HT-29 (cell line): ENCODE measurements at places on chromosomes 1 and 21.

- peak; percentile 7 for DNase-seq
Measured at GRCh38 chr1:246837418-246838117, 94.2 kb downstream of the AHCTF1 start.

- DNase-seq = no peak
Measured at GRCh38 chr1:112040891-112041740, 51.6 kb upstream of the KCND3 start.

GRCh38 chr1:53588053-53588779 lies 129.0 kb downstream of the DMRTB1 start:
- no peak for DNase-seq

DNA sequence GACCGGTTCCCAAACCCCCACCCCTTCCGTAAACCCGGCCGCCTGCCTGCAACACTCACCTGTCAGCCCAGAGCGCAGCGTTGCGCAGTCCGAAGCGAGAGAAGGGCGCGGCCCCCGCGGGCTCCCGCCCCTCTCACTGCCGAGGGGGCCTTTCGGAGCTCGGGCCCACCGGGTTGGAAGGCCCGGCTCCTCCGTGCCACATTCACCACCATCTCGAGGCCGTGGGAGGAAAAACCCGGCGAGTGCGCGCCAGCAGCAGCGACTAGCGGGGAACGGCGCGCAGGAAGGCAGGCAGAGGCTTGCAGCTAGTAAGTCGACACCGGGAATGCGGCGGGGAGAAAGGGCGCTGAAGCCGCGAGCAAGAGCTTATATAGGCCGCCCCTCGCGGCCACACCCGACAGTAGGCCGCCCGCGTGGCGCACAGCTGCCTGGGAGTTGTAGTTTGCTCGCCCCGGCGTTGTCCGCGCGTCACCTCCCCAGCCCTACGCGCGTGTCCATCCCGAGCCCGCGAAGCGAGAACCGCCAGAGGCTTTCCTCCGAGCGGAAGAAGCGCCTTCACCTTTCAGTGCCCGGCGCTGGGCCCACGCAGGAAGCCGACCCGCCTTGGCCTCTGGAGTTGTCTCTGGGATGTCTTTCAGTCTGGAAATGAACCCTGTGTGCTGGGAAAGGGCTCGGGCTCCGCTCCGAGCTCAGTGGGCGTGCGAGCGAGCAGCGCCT lies 10.4 kb upstream of the RAB42 start:
- peak; percentile 94 for DNase-seq

DNA sequence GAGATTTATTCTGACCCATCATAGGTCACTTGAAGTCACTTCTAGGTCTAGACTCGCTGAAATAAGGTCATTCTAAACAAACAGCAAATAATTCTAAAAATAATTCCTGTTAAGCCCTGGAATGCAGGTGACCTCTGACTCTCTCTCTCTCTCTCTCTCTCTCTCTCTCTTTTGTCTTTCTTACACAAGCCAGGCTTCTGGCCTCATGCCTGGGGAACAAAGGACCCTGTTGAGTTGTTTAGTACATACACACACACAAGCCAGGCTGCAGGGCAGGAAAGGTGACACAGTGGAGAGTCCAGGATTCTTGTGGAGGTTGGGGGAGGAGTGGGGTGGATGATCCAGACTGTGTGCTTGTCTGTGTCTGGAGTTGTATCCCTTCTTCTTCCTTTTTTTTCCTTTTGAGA lies 4.0 kb upstream of the MEX3A start:
- no peak for DNase-seq

GRCh38 chr1:17113963-17114362 lies 5.3 kb downstream of the PADI2 start:
- DNase-seq = no peak

GRCh38 chr1:112934577-112934976 lies 21.4 kb downstream of the SLC16A1 start:
- DNase-seq = no peak

GRCh38 chr1:118077331-118078045 lies 107.5 kb downstream of the SPAG17 start:
- DNase-seq = peak; percentile 56

DNA sequence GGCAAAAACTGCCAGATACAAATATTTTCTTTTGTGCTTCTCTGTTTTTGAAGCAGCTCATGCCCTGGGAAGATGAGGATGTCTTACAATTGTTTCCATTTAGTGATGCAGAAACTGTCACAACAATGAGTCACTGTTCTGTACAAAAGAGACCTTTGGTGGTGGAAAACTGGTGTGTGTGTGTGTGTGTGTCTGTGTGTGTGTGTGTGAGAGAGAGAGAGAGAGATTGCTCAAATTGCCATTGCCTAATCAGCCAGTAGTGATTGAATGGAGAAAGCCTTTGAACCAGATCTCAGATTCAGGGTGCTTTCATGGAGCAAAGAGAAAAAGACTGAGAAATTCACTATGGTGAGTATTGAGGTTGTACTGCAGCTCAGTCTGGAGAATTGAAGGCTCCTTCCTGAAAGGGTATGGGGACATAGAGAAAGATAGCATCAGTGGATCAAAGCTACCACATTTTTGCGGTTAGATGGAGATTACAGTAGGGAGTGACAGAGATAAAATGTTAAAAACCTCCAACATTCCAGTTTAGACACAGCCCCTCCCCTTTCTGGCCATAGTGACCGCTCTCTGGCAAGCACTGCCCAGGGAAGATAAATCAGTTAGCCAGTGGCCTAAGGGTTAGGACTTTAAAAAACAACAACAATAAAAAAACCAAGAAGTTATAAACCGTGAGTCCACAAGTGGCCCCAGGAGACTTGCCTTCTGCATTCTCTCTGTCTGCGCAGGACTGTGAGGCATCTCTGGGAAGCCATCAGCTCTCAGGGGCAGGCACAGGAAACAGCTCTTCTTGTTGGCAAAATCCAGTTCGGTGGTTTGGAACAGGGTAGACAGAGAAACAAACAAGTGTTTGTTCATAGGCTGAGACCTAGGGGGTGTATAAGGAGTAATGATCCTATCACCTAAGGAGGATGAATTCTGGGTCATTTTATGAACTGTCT lies 406.5 kb downstream of the DUSP10 start:
- peak; percentile 2 for DNase-seq
